Heart left ventricle (tissue), 16 donors: ENCODE measurements at places on chromosomes 4 and X. TPM values are rescaled to one million over a fixed set of nuclear protein-coding genes. Genes with fewer than 3 reads are reported as not detected.

The STK32B gene
- polyA plus RNA-seq = 0.08 TPM

GRCh38 chr4:24067367-24068193 lies 177.7 kb upstream of the PPARGC1A start:
- DNase-seq = no peak

DNA sequence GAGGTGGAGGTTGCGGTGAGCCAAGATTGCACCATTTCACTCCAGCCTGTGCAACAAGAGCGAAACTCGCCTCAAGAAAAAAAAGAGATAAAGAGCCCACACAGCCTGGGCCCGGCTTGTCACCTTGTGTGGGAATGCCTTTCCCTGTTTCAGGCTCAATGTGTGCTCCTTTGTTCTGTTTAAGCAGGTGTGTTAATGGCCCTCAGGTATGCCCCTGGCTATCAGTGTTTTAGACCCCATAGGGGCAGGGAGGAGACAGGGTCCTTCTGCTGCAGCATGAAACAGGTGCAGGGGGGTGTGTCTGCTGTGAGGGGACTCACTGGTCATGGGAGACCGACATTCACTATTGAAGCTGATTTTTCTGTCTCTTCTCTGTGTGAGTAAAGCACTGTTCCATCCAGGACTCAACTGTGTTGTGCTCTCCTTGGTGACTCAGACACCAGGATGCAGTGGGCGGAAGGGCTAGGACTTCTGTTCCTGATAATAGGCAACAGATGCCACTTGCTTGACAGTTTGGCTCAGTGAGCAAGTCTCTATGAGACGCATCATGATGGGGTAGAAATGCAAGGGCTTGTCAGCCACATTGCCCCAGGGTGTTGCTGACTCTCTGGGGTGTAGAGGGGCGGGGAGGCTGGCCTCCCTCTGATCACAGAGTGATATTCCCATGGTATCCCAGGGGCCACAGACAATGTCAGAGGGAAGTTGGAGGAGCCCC lies 15.6 kb upstream of the LAP3 start:
- DNase-seq = no peak

The ADH1C gene
- polyA plus RNA-seq = 2.8 TPM

DNA sequence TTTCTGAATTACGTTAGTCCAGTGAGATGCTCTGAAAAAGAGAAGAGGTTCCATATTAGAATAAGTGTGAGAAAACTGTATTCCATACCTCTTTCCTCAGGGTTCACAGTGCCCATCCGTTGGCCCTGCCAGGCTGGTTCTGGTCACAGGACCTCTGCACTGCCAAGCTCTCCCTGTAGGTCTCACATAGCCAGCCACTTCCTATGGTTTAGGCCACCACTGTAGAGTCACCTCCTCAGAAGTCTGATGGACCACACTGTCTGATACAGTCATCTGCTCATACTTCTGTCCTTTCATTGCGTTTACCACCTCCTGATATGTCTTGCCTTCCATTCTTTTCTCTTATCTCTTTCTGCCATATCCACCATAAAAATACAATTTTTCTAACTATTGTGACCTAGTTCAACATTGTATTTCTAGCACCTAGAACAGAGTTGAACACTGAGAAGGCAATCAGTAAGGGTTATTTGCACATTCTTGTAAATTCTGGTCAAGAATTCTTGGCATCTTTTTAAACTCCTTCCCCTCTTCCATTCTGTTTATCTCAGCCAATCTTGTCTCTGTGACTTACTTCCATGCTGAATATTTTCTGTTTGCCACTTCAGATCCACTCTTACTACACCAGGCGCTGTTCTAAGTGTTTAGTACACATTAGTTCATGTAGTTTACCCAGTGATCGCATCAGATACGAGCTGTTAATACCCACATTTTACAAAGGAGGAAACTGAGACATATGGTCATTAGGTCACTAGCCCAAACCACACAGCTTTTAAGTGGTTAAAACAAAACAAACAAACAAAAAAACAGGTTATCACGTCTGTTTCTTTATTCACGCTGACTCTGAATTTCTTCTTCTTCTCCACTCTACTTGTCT lies 125.6 kb downstream of the CBR4 start:
- no peak for DNase-seq

DNA sequence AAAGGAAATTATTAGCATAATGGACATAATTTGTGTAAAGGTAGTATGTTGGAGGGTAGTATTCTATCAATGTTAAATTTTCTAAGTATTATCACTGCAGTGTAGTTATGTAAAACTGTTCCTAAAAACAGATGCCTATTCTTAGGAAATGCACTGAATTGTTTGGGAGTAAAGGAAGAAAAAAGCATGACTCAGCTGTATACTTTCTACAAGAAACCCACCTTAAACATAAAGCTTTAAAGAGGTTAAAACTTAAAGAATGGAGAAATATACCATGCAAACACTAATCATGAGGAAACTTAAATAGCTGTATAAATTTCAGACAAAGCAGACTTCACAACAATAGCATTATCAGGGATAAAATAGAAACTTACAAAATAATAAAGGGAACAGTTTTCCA lies 292.9 kb downstream of the ANTXR2 start:
- no peak for DNase-seq
